ENCODE measurements at places on chromosomes 11 and 22.
A peak's percentile ranks its signal among the peaks of the same experiment; 100 is the strongest.

GRCh38 chr11:77637345-77638165, at the start of gene CLNS1A:
CLNS1A (minus strand) TSS chr11:77637794; CDS start chr11:77637714, 80 bp downstream.
- peak within 1 kb of the TSS; percentile 93 for H3K27ac ChIP-seq
- peaks cover 20% of the 10 kb centered on the region for H3K4me1 ChIP-seq
- H3K4me3 ChIP-seq, result peak within 1 kb of the TSS; percentile 96
- no peaks in the 10 kb centered on the region for H3K27me3 ChIP-seq
- peaks cover 3% of the 10 kb centered on the region for H3K36me3 ChIP-seq
- peak; percentile 71 for DNase-seq

GRCh38 chr11:112856591-112856990, 104.6 kb upstream of the NCAM1 start:
- no peaks in the 10 kb centered on the region for H3K4me1 ChIP-seq
- no peaks in the 10 kb centered on the region for H3K36me3 ChIP-seq
- H3K27ac ChIP-seq, result no peak overlapping the region
- H3K27me3 ChIP-seq, result peaks cover 5% of the 10 kb centered on the region
- DNase-seq, result no peak

DNA sequence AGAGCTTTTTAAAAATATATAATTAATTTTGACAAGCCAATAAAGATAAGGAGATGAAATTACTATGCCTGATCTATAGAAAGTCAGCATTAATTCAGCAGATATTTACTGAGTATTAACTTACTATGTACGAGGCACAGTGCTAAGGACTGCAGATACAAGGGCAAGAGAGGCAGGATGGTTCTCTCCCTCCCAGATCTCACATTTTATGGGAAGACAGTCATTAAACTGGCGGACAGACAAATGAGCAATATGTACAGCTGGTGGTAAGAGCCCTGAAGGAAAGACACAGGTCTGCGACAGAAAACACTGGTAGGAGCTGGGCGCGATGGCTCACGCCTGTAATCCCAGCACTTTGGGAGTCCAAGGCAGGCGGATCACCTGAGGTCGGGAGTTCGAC, 36.8 kb downstream of the MCHR1 start:
- no peak for DNase-seq
- H3K27ac ChIP-seq, result no peak overlapping the region
- no peak overlapping the region for H3K4me3 ChIP-seq

DNA sequence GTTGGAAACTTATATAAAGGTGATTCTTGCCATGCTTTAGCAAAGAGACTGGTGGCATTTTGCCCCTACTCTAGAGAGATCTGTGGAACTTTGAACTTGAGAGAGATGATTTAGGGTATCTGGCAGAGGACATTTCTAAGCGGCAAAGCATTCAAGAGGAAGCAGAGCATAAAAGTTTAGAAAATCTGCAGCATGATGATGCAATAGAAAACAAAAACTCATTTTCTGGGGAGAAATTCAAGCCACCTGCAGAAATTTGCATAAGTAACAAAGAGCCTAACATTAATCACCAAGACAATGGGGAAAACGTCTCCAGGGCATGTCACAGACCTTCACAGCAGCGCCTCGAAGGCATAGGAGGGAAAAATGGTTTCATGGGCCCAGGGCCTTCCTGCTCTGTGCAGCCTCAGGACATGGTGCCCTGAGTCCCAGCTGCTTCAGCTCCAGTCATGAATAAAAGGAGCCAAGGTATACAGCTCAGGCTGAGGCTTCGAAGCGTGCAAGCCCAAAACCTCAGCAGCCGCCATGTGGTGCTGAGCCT, 83.4 kb downstream of the MRTFA start:
- no peak overlapping the region for H3K27ac ChIP-seq
- no peaks in the 10 kb centered on the region for H3K27me3 ChIP-seq
- H3K4me3 ChIP-seq, result no peak overlapping the region
- H3K4me1 ChIP-seq, result peaks cover 5% of the 10 kb centered on the region
- H3K36me3 ChIP-seq, result peaks cover 26% of the 10 kb centered on the region
- DNase-seq, result no peak

GRCh38 chr11:21511835-21512440, 680.9 kb upstream of the ANO5 start:
- H3K27ac ChIP-seq, result no peak overlapping the region
- H3K4me1 ChIP-seq, result no peaks in the 10 kb centered on the region
- H3K4me3 ChIP-seq, result no peak overlapping the region
- DNase-seq, result no peak

GRCh38 chr11:96391698-96392307, 2.0 kb downstream of the JRKL start:
- no peak for DNase-seq
- peaks cover 10% of the 10 kb centered on the region for H3K4me1 ChIP-seq
- H3K4me3 ChIP-seq, result no peak overlapping the region
- H3K36me3 ChIP-seq, result no peaks in the 10 kb centered on the region
- H3K27ac ChIP-seq, result peak overlapping the region; percentile 66

- H3K4me3 ChIP-seq, result no peak overlapping the region
- peaks cover 2% of the 10 kb centered on the region for H3K4me1 ChIP-seq
- H3K27me3 ChIP-seq, result peaks cover 13% of the 10 kb centered on the region
These were observed 176.6 kb downstream of the ADAMTS15 start for GRCh38 chr11:130624971-130625544.

- DNase-seq, result no peak
- H3K4me3 ChIP-seq, result no peak overlapping the region
- H3K36me3 ChIP-seq, result peaks cover 14% of the 10 kb centered on the region
- peaks cover 7% of the 10 kb centered on the region for H3K4me1 ChIP-seq
- no peak overlapping the region for H3K27ac ChIP-seq
These were observed 80.8 kb downstream of the ALX4 start for GRCh38 chr11:44229098-44229497.

DNA sequence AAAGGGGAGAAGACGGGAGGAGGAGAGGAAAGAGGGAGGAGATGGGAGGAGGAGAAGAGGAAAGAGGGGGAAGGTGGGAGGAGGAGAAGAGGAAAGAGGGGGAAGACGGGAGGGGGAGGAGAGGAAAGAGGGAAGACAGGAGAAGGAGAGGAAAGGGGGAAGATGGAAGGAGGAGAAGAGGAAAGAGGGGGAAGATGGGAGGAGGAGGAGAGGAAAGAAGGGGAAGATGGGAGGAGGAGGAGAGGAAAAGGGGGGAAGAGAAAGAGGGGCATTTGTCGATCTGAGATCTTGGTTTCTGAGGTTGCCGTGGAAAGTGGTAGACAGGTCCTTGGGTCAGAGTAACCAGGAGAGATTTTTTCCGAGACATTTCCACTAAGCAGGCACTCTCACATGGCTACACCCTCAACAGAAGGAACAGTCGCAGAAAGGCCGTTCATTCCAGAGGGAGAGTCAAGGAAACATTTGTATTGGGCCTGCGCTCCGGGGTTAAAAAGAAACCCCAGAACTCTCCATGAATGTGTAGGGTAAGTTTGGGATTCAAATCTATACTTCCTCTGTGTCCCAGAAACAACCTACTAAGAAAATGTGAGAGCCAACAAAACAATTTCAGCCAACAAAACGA, 39.8 kb upstream of the CARS1 start:
- no peak overlapping the region for H3K27ac ChIP-seq
- peaks cover 21% of the 10 kb centered on the region for H3K27me3 ChIP-seq
- H3K4me3 ChIP-seq, result no peak overlapping the region
- no peak for DNase-seq
- peaks cover 2% of the 10 kb centered on the region for H3K4me1 ChIP-seq

- no peaks in the 10 kb centered on the region for H3K27me3 ChIP-seq
- DNase-seq, result no peak
- no peaks in the 10 kb centered on the region for H3K36me3 ChIP-seq
- no peak overlapping the region for H3K27ac ChIP-seq
These were observed 244.7 kb downstream of the SOX6 start for GRCh38 chr11:16111690-16112089.

GRCh38 chr11:26105762-26106423, 226.0 kb upstream of the ANO3 start:
- H3K4me1 ChIP-seq, result peaks cover 3% of the 10 kb centered on the region
- no peak overlapping the region for H3K4me3 ChIP-seq
- no peaks in the 10 kb centered on the region for H3K27me3 ChIP-seq
- no peaks in the 10 kb centered on the region for H3K36me3 ChIP-seq
- DNase-seq, result no peak
- no peak overlapping the region for H3K27ac ChIP-seq

Data from memory B cell (primary cell).